ENCODE measurements at places on chromosomes 12 and 14.

- DNase-seq = no peak
These were observed 1.6 kb downstream of the CRIP2 start for GRCh38 chr14:105476097-105476830.

GRCh38 chr12:49675137-49675536 is 32.1 kb downstream of the FMNL3 start:
- no peak for DNase-seq

- DNase-seq = no peak
These were observed 88.6 kb downstream of the RAD51B start for GRCh38 chr14:67908052-67908754.

GRCh38 chr14:85387181-85387580 is 142.8 kb upstream of the FLRT2 start:
- no peak for DNase-seq

DNA sequence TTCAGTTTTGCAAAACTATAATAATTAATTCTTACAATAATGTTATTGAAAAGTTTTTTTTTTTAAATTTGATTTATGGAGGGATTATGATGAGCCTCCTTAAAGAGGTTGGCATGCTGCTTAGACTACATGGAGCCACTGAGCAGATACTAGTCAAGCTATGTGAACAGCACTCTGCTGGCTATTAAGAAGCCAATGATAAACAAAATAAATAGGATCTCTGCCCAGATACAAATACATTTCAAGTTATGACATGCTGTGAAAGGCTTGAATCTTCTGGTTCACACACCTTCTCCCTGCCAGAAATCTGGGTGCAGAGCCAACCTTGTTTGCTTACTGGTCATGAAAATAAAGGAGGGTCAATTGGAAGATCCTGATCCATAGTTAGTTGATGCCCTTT is 107.4 kb upstream of the NAV3 start:
- no peak for DNase-seq

DNA sequence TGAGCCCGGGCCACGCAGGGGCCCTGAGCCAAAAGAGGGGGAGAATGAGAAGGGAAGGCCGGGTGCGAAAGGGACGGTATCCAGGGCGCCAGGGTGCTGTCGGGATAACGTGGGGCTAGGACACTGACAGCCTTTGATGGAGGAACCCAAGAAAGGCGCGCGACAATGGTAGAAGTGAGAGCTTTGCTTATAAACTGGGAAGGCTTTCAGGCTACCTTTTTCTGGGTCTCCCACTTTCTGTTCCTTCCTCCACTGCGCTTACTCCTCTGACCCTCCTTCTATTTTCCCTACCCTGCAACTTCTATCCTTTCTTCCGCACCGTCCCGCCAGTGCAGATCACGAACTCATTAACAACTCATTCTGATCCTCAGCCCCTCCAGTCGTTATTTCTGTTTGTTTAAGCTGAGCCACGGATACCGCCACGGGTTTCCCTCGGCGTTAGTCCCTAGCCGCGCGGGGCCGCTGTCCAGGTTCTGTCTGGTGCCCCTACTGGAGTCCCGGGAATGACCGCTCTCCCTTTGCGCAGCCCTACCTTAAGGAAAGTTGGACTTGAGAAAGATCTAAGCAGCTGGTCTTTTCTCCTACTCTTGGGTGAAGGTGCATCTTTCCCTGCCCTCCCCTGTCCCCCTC is 3.0 kb downstream of the SSTR1 start:
- DNase-seq = no peak

DNA sequence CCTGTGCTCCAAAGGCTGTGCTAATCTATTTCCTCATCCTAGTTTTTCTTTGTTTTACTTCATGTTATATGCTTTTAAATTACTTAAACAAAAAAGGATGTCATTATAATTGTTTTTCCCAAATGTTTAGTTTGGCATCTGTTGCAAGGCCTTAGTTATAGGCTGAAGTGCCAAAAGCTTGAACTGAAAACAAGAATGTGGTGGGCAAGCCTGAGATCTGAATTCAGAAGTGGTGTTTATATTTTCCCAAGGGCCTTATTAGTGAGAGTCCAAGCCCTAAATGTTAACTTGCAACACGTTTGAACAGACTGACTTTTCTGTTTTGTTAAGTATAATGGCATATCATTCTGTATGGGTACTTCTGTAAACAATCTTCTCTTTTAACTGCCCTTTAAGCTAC is 326.8 kb downstream of the CCDC91 start:
- DNase-seq = no peak

- DNase-seq = no peak
These were observed 7.0 kb downstream of the ACVR1B start for GRCh38 chr12:51958542-51958941.

DNA sequence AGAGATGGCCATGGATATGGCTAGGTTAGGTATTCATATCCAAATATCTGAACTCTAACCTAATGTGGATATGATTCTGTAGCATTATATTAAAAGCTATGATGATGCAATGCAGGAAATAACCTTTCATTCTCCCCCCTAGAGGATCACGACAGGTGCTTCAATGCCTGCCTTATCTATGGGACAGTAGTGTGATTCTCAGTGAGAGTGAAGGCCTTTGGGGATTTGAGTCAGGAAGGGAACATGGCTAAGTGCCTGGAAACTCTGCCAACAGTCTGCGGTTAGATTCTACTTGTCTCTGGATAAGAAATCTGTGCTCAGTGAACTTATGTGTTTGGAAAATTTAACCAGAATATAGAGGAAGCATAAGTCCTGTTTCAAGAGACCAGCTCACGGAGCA is 81.8 kb downstream of the SLC38A1 start:
- DNase-seq = no peak

- DNase-seq = no peak
These were observed 896.0 kb downstream of the GALC start for GRCh38 chr14:87097015-87097414.

DNA sequence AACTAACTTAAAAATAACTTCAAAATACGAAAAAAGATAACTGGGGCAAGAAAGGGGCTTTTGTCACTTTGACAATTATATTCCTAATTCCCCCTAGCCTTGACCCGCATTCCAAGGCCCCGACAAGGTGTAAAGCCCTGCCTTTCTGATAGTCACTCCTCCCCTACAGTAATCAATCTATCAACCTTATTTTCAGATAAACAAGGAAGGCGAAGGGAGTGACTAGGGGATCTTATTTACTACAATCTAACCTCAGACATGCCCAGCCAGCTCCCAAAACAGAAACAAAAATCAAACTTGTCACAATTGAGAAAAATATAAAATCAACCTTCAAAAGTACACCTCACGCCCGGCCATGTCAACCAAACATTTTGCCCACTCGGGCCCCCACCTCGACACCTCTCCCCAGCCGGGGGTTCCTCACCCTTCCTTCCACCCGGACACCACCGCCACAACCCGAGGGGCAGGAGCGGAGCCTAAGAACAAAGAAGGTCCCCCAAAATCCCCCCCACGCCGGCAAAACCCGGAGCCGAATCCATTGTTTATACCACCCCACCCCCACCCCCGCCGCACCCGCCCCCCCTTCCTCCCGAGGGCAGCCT is 562 bp downstream of the ZFYVE1 start:
- DNase-seq = peak; percentile 3

- DNase-seq = no peak
These were observed 113.2 kb downstream of the CAND1 start for GRCh38 chr12:67382241-67382871.
